OCI-LY7 (cell line): ENCODE measurements at places on chromosomes 5 and 9. TPM values are rescaled to one million over a fixed set of nuclear protein-coding genes. Genes with fewer than 3 reads are reported as not detected.

DNA sequence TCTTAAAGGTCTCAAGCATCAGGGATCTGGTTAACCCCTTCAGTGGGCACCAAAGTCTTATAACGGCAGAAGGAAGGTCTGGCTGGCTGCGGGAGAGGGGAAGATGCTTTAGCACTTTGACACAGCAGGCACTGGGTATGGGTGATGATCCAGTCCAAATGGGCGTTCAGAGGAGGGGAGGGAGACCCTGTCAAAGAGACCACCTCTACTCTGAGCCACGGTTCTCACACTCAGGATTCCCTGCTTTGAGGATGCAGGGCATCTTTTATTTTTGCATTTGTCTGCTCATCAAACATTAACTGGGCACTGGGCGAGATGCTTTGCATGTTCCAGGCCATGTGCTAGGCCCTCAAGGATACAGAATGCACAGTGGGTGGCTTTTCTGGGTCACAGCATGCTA lies 204.0 kb downstream of the DAB2IP start:
- DNase-seq = no peak

- no peak for DNase-seq
Observed at GRCh38 chr9:86978922-86979474, 31.7 kb upstream of the GAS1 start.

DNA sequence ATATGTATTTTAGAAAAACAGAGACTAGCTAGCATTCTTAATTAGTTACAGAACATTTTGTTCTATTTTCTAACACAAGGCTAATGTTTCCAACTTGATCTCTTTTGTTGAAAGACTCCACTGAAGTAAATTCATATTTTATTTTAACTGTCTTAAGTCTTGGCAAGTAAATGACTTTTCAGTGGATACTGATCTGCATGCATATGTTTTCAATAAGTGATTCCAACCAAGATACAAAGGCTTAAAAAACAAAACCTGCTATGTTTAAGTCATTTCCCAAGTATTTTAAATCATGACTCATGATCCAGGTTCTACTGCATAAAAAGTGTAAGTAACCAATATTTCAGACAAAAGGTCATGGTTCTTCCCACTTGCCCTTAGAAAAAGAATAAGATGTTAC lies 5.7 kb downstream of the CDO1 start:
- no peak for DNase-seq

- peak; percentile 22 for DNase-seq
Observed at GRCh38 chr9:76987594-76988200, 31.8 kb upstream of the FOXB2 start.

DNA sequence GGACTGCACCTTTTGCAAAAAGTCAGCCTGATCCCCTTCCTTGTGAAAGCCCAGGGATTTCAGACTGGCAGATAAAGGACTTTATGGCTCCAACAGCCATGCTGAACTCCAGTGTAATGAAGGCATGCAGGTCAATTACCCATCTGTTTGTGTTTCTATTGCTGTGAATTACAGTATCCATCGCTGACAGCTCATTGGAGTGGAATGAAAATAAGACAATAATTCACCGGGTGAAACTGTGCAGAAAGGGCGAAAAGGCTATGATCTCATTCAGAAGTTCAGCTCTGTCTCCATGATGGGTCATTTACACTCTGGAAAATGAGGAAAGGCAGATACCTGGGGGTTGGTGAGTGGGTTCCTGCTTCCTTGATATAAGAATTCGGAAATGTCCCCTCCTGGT lies 148.0 kb downstream of the BRINP1 start:
- no peak for DNase-seq

DNA sequence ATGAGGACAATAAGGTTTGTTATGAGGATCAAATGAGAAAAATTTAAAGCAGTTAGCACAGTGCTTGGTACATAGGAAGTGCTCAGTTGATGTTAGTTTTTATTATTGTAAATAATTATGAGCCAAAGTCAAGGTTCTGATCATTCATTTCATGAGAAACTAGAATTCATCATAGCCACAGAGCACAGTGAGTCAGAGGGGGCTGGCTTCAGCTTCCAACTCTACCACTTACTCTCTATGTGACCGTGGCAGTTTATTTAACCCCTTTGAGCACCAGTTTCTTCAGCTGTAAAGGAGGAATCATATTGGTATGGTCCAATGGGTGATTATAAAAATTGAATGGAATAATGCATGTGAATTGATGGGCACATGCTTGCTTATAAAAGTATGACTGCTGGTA lies 39.4 kb downstream of the KLHL3 start:
- DNase-seq = no peak

DNA sequence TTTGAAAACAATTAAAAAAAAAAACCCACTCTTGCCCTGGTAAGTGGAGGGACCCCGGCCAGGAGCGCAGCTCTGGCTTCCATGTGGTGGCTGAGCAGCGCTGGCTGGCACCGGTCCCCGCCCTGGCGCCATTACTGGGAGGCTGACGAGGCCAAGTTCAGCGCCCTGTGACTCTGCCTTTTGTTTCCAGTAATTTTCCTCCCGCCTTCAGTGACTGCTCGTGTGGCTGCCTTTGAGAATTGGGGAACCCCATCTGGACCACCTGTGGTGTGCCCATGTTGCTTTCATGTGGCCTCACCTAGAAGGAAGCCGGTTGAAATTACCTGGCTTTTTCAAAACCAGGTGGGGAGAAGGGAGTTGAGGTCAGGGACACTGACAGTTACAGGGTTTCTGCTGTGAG lies 136.1 kb downstream of the GAPVD1 start:
- DNase-seq = no peak

DNA sequence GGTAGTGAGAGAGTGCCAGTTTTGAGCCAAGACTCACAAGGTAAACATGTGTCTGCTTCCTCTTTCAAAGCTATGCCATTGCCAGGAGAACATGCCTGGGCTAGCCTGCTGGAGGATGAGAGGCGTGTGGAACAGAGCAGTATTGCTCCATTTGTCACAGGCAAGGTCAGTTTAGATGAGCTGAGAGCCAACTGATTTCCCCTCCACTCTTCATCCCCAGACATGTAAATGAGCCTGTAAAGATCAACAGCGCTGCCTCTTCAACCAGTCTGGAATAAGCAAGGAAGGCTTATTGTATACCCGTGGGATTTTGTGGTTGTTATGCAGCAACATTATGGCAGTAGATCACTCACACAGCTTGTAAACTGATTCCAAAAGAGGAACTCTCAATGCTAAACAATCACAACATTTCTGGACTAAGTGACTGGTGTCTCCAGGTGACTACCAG lies 8.2 kb upstream of the GDNF start:
- no peak for DNase-seq

- DNase-seq = no peak
Observed at GRCh38 chr5:174618589-174618988, 105.8 kb upstream of the MSX2 start.

DNA sequence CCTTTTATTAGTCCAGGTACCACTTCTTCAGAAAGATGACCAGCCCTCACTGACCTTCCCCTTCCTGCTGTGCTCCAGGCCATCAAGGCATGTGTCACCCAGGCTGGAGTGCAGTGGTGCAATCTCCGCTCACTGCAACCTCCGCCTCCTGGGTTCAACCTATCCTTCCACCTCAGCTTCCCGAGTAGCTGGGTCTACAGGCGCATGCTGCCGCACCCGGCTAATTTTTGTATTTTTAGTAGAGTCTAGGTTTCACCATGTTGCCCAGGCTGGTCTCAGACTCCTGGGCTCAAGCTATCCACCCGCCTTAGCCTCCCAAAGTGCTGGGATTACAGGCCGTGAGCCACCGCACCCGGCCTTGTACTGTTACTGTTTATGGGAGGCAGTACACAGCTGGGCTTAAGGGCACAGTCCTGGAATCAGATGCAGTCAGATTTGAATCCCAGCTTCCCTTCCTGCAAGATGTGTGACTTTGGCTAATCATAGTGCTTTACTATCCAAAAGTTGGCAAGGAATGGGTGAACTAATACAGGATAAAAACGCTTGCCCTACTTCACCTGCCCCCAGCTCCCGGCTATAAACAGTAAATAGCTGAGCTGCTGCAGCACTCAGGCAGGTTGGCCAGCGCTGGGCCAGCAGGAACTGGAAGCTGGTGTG lies 483 bp upstream of the EIF4EBP3 start:
- DNase-seq = no peak

- DNase-seq = no peak
Observed at GRCh38 chr5:7347377-7347776, 48.6 kb upstream of the ADCY2 start.

DNA sequence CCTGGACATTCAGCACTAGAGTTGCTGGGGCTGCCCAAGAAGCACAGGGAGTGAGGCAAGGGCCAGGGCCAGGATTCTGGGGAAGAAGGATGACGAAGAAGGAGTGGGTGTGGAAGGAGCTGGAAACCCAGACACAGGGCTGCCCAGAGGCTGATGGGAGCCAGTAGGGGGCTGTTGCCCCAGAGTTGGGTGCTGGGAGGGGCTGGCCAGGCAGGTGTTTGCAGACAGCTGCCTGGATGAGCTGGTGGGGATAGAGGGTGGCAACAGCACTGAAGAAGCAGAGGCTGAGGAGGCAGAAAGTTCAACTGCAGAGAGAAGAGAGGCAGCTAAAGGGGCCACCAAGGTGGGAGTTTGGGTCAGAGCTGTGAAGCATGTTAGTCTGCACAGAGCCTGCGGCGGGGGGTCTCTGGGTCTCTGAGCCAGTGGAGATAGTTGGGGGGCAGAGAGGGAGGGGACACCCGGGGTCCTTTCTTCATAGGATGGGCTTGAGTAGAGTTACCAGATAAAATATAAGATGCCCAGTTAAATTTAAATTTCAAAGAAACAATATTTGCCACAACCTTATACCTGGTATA lies 2.5 kb upstream of the AQP7 start:
- peak; percentile 13 for DNase-seq

GRCh38 chr9:82721593-82721992 lies 341.3 kb downstream of the RASEF start:
- no peak for DNase-seq

DNA sequence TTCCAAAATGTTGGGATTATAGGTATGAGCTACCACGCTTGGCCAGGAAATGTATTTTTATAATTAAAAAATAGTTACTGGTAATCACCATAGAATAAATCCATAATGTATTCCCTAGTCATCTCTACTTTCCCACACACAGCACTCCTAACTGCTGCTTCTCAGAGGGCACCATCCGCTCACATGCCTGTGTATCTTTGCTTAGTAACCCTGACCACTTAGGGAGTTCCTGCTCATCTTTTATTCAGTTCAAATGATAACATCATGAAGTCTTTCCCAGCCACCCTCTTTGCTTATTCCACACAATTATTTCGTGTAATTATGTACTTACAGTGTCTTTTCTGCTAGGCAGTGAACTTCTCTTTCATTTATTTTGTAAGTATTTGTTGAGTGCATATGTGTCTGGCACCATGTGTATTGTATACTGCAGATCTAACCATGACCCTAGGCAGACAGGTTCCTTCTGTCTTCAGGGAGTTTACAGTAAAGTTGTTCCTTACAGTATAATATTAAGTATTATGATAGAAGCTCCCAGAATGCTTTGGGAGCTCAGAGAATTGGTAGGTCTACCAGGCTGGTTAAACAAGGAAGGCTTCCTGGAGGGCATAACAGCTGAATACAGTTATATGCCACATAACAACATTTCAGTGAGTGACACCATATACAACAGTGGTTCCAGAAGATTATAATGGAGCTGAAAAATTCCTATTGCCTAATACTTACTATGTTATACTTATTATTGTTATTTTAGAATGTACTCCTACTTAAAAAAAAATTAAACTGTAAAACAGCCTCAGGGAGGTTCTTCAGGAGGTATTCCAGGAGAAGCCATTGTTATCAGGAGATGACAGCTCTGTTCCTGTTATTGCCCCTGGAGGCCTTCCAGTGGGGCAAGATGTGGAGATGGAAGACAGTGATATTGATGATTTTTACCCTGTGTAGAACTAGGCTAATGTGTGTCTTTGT lies 39.2 kb downstream of the DCAF10 start:
- DNase-seq = no peak

- peak; percentile 98 for DNase-seq
Observed at GRCh38 chr9:90881648-90882047, 80.0 kb downstream of the SYK start.

DNA sequence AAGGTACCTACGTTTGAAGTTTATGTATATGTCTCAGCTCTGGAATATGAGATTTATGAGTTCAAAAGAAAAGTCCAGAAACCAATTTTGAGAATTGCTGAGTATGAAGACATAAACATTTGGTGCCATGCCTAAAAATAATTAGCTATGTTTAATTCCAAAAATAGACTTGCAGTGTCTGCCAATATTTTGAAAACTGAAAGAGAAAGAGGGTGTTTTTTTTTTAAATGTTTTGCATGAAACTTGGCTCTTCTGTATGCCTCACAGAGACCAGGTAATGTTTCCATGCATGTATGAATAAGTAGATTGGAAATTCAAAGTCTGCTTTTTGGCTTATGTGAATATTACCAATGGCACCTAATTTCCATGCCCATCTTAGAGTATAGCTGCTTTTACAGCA lies 634.4 kb upstream of the C9orf72 start:
- DNase-seq = no peak

The RCL1 gene
- total RNA-seq = 26.8 and 31.3 TPM in 2 replicates

The TMEM252 gene
- total RNA-seq = not detected in 2 replicates

The PFN3 gene
- not detected in 2 replicates for total RNA-seq

The C9 gene
- total RNA-seq = not detected in 2 replicates

The PHYHD1 gene
- total RNA-seq = 132 and 150 TPM in 2 replicates

The LCNL1 gene
- not detected in 2 replicates for total RNA-seq

The BNIP1 gene
- 16.8 and 17.9 TPM in 2 replicates for total RNA-seq

The GBGT1 gene
- total RNA-seq = 3.9 and 5.9 TPM in 2 replicates

The PRR16 gene
- not detected in 2 replicates for total RNA-seq

The PDLIM4 gene
- total RNA-seq = not detected in 2 replicates
